ENCODE measurements at places on chromosomes 11 and 22.
A peak's percentile ranks its signal among the peaks of the same experiment; 100 is the strongest.

GRCh38 chr11:68564261-68564660 lies 103.7 kb downstream of the PPP6R3 start:
- DNase-seq: no peak

DNA sequence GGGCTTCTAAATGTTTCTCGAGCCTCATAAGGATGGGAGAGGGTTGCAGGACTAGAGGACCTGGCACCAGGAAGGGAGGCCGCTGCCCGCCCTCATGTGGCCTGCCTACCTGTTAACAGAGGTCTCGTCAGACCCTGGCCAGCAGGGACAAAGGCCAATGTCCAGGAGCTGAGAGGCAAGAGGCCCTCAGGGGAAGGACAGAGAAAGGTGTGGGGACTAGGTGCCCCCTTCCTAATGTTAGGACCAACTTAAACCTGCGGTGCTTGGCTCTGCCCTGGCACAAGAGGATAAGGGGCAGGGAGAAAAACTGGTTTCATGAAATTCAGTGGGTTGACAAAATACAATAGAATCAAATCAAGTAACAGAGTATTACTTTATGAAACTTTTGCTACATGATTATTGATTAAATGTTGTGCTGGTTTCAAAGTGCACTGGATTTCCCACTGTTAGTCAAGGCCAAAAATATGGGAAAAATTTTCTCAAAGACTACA lies 20.0 kb upstream of the SYT12 start:
- DNase-seq: no peak

DNA sequence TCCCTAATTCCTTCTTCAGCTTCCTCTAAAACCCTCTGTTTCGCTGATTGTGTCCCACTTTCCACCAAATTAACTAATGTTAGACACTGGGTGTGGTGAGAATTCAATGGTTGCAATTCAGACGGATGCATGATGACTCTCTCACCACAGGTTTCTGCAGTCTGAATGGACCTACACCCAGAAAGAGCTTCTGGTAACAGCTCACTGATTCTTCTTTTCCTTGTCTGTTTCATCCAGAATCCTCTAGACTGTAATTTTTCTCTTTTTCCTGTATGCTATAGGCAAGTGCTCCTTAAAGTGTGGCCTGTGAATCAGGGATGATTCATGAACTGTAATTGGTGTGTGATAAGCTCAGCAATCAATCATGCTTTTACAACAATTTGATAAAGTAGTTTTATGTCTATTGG lies 18.1 kb downstream of the MMP10 start:
- peak; percentile 84 for DNase-seq

DNA sequence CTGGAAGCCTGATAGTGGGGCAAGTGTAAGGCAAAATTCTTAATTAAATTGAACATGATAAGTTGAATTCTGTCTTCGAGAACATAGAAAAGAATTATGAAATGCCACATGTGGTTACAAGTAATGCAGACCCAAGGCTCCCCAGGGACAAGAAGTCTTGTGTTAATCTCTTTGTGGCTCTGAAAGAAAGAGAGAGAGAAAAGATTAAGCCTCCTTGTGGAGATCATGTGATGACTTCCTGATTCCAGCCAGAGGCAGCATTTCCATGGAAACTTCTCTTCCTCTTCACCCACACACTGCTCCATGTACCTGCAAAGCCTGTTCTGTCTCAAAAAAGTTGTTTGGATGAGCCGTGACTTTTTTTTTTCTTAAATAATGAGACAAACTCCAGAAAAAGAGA lies 1.9 kb upstream of the TYR start:
- DNase-seq: no peak

- no peak for DNase-seq
Observed at GRCh38 chr11:78595436-78596130, 20.9 kb upstream of the NARS2 start.

- DNase-seq: no peak
Observed at GRCh38 chr11:99418927-99419720, 398.4 kb downstream of the CNTN5 start.

GRCh38 chr11:34706709-34707461 lies 86.0 kb downstream of the EHF start:
- no peak for DNase-seq

GRCh38 chr11:44469412-44469811 lies 96.1 kb upstream of the CD82 start:
- no peak for DNase-seq

- DNase-seq: peak; percentile 58
Observed at GRCh38 chr22:39130892-39131855, 21.3 kb downstream of the CBX7 start.

- no peak for DNase-seq
Observed at GRCh38 chr11:107953446-107953845, 25.2 kb downstream of the RAB39A start.

- no peak for DNase-seq
Observed at GRCh38 chr11:60761436-60762190, 4.9 kb downstream of the MS4A15 start.

- no peak for DNase-seq
Observed at GRCh38 chr11:62755086-62755615, 1.2 kb upstream of the ZBTB3 start.

Data from fibroblast of lung (primary cell).